ENCODE measurements at places on chromosomes 6 and 20.

DNA sequence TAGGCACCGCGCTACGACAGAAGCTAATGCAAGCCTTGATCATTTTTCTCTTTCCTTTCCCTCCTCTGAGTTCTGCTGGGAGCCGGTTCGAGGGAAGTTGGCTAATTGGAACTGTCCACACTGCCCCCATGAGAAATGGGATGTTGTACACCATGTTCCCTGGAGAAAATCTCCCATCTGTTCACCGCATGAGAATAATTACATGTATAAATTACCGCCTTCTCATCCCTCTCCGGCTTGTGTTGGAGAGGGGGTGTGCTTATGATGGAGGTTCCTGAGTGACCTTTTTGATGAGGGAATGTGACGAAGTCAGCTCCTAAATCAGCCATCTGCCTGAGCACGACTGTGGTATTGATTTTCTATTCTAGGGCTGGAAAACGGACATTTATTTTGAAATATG, 320.2 kb upstream of the SULF2 start:
- no peak for DNase-seq

- no peak for DNase-seq
Measured at GRCh38 chr6:165770397-165771082, 107.5 kb upstream of the PDE10A start.

DNA sequence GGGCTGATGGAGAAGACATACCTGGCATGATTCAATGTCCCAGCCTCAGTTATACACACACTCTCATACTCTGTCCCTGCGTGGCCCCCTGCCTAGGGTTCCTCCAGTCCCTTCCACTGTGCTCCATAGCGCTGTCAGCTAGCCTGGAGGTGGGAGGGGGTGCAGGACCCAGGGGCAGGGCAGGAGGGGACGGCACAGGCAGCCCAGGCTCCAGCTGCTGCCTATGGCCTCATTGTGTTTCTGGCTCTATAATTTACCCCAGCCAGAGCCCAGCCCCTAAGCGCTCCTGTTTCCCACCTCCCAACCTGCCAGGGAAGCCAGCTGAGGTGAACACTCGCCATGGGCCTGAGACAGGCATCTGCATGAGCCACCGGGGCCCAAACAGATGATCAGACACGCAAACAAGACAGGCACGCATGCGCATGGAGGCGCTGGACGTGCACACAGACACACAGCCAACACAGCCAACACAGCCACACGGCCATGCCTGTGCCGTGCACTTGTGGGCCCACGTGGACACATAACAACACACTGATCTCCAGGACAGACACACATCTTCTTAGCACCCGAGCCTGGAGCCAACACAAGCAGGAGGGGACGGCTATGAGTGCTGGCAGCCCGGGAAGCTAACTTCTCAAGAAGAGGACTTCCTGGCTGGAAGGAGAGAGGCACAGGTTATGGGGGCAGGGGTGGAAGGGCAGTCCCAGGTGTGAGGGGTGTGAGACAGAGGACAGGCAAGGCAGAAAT, 124.9 kb downstream of the GRM4 start:
- no peak for DNase-seq

DNA sequence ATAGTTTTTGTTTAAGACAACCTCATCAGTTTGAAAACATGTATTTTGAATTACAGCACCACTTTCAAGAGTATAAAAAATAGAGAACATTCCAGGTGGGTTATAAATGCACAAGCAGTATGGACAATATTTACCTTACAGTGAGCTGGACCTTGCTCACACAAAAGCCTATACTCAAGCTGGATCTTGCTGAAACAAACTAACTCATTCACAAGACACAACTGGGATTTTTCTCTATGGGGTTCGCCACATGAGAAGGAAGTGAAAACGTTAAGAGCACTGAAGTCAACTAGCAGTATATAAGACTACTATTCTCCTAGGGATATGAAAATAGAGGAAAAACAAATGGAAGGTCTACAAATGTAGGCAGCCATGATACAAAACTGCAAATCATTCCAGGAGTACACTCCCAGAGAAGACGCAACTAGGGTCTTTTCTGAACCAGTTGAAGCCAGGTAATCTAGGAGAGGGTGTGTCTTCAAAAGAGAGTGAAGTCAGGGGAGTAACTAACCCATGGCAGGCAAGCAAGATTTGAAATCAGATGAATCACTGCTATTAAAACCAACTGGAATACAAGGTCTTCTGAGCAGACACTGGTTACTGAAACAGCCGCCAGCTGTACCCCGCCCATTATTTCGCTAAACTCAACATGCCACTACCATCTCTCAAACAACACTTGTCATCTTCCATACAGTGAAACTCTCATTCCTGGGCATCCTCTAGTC, 26.5 kb downstream of the STAU1 start:
- peak; percentile 55 for DNase-seq

DNA sequence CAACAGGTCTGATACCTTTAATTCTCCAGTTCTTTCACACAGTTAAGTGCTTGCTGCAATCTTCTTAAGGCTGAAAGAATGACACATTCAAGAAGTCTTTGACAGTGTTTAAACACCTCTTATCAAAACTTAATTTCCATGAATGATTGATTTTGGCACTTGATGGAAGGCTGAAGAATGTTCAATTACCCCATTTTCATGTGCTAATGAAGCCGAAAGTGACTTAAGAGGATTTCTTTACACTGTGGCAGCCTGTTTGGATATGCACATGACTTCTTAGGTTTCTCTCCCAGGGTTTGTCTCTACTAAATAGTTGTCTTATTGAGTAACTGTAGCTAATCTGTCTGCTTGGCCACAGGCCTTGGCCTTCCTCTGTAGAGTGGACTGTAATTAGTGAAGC, 81.1 kb upstream of the PRDM1 start:
- DNase-seq, result no peak

DNA sequence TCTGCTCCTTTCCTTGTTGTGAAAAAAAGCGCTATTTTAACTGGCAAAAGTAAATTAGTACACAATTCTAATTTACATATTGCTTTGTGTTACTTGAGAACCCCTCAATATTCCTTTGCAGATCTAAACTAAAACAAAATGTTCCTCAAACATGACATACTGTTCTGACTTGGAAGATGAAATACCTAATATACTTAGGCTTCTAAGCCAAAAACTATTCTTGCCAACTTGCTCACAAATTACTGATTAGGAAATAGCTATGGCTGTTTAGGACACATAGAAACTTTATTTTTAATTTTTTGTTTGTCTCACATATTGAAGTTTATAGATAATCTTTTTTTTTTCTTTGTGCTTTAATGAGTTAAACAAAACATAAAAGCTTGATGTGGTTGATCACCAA, 542.2 kb downstream of the GRIK2 start:
- DNase-seq, result no peak

GRCh38 chr6:108738684-108739416, 109.4 kb upstream of the ARMC2 start:
- DNase-seq, result no peak

GRCh38 chr6:140124498-140124897, 750.0 kb upstream of the CITED2 start:
- DNase-seq, result peak; percentile 84

DNA sequence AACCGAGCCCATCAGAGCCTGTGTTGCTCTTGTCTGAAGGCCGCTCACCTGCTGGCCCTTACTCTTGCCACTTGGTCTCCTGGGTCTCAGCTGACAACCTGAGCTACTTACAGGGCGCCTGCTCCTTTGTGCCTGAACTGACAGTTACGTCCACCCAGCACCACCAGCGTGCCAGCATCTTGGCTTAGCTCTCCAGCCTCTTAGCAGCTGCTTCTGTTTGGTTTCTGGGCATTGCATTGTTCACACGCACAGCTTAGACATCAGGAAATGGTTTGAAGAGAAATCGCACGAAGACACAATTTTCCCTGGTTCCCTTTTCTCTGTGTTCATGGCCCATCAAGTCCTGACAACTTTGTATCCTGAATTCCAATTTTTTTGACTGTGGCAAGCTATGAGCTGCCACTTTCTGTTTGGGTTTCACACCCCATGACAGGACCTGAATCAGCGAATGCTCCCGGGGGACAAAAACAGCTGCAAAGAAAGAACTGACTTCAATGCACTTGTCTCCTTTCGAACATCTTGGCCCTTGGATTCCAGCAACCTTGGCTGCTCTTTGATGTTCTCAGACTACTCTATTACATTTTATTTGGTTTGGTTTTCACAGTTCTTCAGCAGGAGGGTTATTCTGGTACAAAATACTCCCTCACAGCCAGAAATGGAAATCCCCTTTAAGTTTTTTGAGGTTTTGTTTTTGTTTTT, 45.2 kb upstream of the LY86 start:
- no peak for DNase-seq

GRCh38 chr6:18053078-18053477, 65.6 kb upstream of the KIF13A start:
- DNase-seq, result peak; percentile 38

DNA sequence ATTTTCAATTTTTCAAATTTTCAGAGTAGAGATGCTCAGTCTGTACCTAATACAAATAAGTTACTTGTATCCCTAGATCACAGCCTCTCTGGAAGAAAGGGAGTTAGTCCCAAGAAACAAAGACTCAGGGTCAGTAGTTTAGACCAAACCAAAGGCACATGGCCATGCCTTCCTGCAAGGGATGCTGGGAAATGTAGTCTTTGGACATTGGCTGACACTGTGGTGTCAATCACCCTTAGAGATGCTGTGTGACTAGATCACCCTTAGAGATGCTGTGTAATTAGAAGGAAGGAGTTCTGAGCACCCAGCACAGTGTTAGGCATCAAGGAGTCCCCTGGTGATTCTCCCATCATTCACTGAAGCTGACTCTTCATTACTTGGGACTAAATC, 202.1 kb downstream of the NFATC2 start:
- DNase-seq, result no peak

DNA sequence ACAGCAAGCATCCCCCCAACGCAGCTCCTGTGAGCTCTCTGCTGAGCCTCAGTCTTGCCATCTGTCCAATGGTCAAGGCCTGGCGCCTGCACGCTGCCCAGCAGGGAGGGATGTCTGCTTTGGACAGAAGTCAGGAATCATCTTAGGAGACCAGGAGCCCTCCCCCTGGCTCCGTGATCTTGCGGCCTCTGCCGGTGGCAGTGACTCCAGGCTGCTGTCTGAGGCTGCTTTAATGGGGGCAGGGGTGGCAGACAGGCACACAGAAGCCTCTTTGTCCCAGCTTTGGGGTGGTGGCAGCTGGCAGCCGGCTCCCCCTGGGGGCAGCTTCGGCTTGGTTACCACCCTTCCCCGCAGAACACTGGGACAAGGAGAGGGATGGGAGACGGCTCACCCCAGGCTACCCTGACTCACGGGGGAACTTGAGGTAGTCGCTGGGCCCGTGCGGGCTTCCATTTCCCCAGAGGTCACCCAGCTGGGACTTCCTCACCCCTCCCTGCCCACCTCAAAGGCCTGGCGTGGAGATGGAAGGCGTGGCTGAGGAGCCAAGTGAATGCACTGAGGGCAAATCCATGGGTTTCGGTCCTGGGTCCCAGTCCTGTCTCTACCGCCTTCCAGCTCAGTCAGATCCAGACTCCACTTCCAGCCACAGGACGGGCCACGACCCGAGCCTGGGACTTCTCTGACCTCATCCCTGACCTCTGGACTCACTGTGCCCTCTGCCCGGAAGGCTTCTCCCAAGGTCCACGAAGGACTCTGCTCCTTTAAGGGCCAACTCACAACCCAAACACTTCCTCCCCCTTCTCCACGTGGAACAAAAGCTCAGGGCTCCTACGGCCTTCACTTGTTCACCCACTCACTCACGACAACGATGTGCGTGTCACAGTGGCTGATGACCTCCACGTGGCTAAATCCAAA, 14.8 kb downstream of the PEDS1 start:
- DNase-seq, result peak; percentile 75

DNA sequence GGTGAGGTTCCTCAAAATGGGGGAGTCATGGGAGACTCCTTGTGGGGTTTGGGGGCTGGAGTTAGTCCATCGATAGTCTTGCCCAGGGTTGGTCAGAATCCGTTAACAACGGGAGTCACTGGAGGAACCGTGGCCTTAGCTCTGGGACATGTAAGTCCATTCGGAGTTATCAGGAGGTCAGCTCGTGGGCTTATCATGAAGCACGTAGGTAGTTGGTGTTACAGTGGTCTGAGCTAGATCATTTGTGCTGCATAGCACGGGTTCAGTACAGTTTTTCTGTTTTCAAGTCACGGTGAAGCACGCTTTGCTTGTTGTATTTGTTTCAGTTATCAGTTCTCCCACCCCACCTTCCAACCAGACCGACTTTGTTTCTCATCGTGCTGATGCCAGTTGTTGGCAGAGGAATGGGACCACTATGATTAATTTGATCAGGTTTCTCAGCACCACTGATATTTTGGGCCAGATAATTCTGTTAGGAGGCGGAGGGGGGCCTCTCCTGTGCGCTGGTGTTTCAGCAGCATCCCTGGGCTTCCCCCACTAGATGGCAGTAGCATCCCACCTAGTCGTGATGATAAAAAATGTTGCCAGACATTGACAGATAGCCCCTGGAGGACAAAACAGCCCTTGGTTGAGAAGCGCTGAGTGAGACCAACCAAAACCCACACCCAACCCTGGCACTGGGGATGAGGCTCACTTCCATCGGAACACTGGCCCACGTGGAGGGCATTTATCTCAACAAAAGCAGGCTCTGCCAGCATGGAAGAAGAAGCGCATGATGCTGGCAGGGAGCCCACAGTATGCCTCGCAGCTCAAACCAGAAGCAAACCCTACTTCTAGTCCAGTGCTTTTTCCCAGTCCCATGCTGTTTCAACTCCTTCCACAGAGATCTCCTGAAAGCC, 2.2 kb upstream of the APMAP start:
- DNase-seq, result peak; percentile 81

DNA sequence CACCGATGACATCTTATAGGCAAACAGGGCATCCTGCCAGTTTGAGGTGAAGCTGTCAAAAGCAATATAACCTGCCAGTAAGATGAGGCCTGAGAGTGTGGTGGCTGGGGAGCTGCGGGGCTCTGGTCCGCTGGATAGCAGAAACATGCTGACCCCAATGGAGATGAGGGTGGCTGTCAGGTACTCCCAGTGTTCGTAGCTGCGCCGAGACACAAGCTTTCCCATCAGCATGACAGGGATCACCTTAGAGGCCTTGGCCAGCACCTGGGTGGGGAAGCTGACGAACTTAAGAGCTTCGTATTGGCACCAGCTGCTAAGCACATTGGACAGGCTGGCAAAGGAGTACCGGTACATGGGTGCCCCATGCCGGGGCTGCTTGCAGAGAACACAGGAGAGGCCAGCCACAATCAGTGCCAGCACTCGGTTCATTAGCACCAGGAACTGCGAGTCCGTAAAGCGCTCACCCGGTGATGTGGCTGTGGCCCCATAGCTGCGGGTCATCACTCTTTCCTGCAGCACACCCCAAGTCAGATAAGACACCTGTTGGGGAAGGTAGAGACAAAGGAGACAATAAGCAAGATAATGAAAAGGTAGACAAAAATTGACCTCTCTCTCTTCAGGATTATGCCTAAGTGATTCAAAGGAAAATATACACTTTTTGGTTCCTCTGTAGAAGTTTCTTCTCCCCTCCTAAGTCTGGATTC, 2.1 kb downstream of the SLC35B2 start:
- DNase-seq, result no peak

GRCh38 chr20:25320035-25320800, 70.4 kb downstream of the ABHD12 start:
- no peak for DNase-seq

DNA sequence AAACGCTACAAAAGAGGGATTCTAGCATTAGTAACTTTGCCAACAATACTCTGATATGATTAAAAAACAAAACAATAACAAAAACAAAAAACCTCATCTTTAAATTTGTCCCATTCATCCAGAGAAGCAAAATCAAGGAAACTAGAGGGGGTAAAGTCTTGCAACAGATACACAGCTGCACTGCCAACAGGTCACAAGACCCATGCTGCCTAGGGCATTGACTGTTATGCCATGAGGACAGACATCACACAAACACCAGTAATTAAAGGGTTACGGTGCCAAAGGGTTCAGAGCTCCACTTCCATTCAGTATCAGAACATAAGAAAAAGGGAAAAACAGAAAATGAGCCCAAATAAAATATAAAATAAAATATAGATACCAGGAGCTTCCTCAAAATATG, 1.6 kb downstream of the TBC1D20 start:
- DNase-seq, result peak; percentile 31
